ENCODE measurements at places on chromosomes 2 and 18.

DNA sequence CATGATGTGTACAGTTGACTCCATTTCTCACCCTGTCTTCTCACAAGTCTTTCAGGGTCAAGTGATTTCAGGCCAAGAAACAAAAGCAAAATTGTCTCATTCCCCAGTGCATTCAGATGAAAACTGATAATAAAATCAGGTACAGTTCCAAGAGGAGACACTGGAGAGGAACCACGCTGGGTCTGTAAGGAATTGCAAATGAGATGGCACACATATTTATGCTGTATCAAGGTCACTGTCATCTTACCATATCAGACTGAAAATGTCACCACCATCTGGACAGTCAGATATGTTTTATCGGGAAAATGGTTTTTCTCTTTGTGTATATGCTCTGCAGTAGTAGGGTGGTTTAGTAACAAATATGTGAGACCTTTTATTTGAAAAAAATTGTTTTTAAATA, 91.7 kb downstream of the CCDC138 start:
- no peak for DNase-seq

GRCh38 chr2:1277634-1278033, 135.6 kb upstream of the TPO start:
- DNase-seq = no peak

GRCh38 chr18:31398191-31398590, 21.6 kb downstream of the DSG4 start:
- DNase-seq = no peak

- DNase-seq = peak; percentile 75
Observed at GRCh38 chr2:154697418-154698252, 860 bp upstream of the KCNJ3 start.

GRCh38 chr2:160317181-160318099, 117.4 kb upstream of the ITGB6 start:
- no peak for DNase-seq

DNA sequence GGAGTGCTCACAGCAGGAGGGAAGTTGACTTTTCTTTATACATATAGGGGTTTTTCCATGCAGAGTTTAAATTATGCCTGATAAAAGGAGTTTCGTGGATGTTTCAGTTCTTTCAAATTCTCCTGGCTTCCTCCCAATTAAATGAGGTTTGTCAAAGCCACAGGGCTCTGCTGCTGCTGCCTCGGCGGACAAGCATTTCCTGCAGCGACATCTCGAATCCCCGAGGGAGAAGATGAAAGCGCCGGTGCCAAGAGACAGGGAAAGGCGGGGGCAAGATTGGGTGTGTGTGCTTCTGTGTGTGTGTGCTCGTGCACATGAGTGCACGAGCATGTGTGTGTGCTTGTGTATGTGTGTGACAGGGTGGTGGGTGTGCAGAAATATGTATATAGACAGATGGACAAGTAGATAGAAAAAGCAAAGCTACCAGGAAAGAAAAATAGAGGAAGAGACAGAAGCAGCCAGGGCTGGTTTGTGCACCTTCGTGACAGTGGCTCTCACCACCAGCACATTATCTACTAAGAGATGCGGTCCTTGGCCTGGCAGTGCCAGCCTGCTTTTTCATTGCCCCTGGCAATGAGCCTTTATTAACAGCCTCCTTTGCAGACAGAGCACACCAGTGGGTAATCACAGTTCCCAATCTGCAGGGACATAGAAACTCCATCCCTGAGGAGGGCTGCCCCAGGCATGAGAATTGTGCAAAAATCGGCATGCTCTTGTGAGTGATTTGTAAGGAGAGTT, 76.2 kb downstream of the CDK15 start:
- DNase-seq = no peak

DNA sequence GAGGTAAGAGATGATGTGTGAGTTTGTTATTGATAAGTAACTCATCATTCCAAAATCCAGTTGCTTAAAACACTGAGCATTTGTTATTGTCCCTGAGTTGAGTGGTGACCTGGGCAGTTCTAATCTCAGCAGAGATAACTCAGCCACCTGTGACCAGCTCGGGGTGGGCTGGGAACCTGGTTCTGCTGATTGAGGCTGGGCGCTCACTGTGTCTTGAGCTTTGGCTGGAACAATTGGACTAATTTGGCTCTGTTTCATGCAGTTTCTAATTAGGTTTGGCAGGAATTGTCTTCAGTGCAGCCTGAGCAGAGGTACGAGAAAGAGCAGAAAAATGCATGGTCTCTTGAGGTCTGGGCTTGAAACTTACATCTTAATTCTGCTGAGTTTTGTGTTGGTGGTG, 144.7 kb downstream of the RNF144A start:
- DNase-seq = no peak

GRCh38 chr2:112262876-112263275, 8.0 kb upstream of the ZC3H8 start:
- DNase-seq = no peak

- no peak for DNase-seq
Observed at GRCh38 chr2:11177871-11178690, 22.8 kb downstream of the SLC66A3 start.

DNA sequence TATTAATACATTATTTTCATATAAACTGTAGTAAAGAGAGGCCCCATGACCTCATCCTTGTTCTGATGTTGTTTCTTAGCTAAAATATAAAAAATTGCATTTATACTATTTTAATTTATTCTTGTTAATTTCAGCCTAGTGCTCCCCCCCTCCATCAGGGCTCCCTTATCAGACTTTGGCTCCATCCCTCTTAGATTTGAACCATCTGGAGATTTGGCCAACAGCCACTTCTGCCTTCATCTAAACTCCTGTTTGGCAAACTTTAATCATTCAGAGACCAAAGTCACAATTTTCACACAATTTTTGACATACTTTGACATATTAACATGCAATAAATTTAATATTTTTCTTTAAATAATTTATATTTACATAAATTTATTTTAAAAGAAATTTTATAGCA, 569.3 kb downstream of the TDRD15 start:
- no peak for DNase-seq

DNA sequence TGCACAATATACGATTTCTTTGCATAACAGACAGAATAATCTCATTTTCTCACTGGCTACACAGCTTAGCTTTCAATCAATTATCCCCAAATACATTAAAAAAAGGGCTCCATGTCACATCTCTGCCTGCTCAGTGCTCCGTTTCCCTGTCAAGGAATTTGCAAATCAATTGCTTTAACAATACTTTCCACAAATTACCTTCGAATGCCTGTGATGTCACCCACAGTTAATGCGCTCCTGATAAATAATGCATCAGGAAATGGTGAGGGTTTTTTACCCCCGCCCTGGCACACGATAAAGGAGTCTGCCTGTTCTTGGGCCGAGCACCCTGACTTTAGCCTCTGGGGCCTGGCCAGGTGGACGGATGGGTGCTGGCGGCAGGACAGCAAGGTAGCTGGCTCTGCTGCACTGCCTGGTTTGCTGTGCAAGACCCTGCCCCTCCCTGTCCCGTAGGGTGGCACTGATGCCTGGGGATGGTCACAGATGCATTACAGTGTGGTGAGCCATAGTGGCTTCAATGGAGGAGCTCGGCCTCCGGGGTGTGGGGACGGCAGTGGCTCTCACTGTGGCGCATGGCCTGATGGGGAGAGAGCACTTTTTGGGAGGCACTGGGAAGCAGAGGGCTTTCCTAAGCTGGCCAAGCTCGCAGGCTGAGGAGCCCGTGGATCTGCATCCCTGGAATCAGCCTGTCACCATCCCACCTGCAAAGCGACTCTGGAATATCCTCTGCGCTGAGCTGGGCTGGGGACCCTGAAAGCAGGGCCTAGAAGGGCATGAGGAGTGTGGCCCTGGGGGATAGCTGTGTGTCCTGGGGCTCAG, 88.3 kb upstream of the HS6ST1 start:
- DNase-seq = no peak

DNA sequence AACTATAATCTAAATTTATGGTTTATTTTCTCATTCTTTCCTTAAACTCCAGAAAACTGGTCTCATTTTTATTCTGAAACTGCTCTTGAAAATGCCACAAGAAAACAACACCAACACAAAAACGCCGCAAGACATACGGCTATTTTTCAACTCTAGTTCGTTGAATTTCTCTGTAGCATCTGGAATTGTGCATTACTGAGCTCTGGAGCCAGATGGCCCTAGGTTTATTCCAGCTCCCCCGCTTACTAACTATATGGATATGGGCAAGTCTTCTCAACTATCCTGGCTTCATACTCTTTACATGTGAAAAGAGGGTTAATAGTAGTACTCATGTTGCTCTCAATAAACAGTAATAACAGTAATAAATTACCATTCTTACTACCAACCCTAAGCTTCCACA, 19.9 kb downstream of the FAM98A start:
- DNase-seq = no peak

DNA sequence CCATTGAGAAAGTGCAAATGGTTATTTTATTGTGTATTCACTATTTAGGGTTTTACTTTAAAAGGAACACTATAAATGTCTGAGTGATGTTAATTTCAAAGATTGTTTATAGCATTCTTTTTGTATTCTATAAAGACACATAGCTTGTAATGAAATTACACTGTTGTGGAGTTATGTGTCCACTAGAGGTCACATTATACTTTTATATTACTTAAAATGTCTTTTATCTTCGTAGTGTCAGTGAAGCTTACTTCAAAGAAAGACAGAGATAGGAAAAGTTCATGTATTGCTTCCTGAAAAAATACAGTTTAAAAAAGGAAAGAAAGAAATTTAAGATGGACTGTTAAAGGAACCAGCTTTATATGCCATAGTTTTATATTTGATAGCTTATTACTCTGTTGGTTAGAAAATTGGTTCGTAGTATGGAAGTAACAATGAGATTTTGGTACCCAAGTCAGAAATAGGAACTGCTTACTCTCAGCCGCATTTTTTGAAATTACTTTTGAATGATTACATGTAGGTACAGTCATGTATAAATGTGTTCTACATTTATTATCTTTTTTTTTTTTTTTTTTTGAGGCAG, 20.5 kb downstream of the APLF start:
- no peak for DNase-seq

GRCh38 chr2:145096582-145096981, 576.7 kb upstream of the ZEB2 start:
- no peak for DNase-seq

- DNase-seq = no peak
Observed at GRCh38 chr18:25517881-25518715, 166.1 kb upstream of the ZNF521 start.

- DNase-seq = no peak
Observed at GRCh38 chr2:112151271-112151670, 13.1 kb downstream of the FBLN7 start.

- DNase-seq = no peak
Observed at GRCh38 chr2:36773947-36774346, 77.4 kb downstream of the VIT start.

DNA sequence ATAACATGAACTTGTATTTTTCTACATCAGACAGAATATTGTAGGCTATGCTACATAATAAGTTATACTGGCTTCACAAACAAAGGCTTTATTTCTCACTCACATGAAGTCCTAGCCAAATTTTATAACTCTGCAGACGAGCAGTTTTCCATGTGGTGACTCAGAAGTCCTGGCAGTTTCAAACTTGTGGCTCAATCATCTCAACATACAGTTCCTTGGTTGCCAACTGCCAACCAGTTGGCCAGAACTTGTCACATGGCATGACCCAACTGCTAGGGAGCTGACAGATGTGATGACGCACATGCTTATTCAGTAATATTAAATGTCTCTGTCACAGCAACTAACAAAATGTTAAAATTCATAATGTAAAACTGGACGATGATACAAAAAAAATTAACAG, 63.8 kb upstream of the ZC3H15 start:
- DNase-seq = no peak

- no peak for DNase-seq
Observed at GRCh38 chr2:149544692-149545091, 42.9 kb downstream of the MMADHC start.

GRCh38 chr2:104863468-104864279, 9.8 kb downstream of the POU3F3 start:
- DNase-seq = peak; percentile 58

DNA sequence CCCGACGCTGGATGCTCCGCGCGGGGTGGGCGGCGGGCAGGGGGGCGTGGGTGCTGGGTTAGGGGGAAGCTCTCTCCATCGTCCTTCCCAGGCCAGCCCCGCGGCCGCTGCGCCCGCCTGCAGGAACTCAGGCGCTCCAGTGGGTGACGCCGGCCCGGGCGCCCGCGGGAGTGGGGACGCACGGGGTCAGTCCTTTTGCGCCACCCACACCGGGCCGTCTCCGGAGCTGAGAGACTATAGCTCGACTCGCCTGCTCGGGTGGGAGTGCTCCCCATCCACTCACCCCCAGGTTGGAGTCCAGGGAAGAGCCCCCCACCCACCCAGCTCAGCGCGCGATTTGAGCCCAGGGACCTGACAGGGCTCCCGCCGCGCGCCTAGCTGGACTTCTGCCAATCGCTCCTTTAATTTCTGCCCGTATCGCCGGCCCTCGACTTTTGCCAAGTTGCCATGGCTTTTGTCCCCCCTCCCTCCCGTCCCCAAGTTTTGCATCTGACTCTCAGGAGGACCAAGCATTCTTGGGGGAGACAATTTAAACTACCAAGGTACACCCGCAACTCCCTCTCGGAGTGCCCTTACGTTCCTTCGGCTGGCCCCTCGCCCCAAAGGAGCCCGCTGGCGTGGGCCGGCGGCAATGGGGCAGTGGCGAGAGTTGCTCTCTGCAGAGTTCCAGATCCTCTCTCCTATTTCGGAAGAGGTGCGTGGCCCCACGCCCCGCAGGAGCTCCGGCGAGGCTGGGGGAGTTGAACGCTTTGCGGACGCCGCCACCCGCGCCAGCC, 205.8 kb upstream of the SMAD2 start:
- no peak for DNase-seq

GRCh38 chr2:216317831-216318520, 54.3 kb downstream of the MARCHF4 start:
- DNase-seq = no peak

- no peak for DNase-seq
Observed at GRCh38 chr18:75156139-75156750, 52.7 kb downstream of the PTGR3 start.

DNA sequence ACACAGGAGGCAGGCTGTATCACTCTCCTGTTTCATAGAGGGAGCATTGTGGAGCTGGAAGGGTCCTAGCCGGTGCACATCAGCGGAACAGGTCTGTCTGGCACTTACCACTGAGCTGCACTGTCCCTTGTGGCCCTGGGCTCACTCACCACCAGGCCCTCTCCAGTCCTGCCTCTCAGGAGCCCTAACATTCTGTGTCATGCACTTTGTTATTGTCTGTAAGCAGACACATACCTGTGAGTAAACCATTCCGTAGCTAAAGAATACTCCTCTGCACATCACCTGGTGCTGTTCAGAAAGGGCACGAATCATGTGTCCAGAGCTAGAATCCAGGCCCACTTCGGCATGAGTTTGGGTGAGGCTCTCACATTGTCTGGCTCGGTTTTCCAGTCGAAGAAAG, 93.6 kb downstream of the CRIM1 start:
- no peak for DNase-seq

- no peak for DNase-seq
Observed at GRCh38 chr2:19119326-19120001, 239.0 kb downstream of the OSR1 start.

DNA sequence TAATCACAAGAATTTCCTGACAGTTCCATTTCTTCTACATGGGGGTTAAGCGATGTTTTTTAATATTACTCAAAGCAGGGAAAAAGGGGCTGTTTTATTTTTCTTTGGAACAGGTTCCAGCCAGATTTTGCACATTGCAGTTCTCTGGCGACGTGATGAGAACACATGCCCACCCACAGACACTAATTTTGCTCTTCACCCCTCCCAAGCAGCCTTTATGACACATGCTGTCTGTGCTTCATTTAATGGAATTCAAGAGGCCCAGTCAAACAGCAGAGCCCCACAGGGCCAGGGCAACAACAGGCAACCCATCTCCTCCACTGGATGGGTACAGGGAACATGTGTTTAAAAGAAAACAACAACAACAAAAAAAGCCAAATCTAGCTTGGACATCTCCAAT, 70.8 kb downstream of the SPRED2 start:
- DNase-seq = peak; percentile 80

GRCh38 chr2:12009323-12009905, 263.0 kb downstream of the LPIN1 start:
- no peak for DNase-seq
